ENCODE measurements at places on chromosomes 7 and 10.

GRCh38 chr10:100522107-100522801 is 2.6 kb upstream of the SEC31B start:
- no peak for DNase-seq

GRCh38 chr7:115066050-115066449 is 144.2 kb downstream of the MDFIC start:
- DNase-seq = no peak

DNA sequence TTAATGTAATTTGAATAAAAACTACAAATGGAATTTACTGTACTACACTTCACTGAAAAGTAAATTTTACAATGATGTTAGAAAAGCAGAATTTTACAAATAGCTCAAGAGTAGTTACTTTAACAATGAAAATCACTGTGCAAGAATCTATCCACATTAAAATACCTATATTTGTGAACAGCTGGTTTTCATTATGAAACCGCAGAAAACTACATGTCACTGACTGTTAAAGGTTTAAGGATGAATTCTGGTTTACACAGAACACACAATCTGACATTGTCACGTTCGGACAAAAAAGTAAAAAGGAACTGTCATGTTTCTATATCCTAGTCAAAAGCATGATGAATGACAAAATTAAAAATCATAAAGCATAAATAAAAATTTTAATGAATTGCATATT is 415.3 kb upstream of the PRKCQ start:
- no peak for DNase-seq

- DNase-seq = no peak
These were observed 184.6 kb downstream of the KCNMA1 start for GRCh38 chr10:77452952-77453564.

DNA sequence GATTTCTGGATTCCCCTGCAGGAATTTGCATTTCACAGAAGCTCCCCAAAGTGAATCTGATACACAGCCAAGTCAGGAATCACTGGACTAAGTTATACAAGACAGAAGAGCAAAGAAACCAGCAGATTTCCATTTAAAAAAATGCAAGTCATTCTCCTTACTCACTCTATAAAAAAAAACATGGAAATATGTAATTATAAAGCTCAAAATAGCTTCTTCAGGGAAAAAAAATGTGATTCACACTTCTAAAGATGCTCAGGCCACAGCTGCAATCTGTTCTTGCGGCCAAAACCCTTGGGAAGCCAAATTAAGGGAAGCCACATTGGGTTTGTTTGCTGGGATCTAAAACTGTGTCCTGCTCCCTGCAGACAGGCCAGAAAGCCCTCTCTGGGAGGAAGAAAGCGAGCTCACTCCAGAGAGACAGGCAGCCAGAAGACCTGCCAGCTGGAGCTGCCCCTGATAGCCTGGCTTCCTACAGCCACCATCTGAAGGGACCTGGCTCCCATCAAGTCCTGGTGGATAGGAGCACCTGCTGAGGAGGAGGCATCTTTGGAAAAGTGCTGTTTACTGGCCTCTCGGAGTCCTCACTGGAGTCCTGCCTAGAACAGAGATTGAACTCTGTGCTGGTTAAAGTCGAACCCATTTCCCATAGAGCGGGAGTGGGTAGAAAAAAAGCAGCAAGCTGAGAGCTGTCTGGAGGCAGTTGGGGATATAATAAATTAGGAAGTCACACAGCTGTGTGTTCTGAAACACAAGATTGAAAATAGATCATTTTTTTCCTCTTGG is 359.2 kb upstream of the AOAH start:
- no peak for DNase-seq

- DNase-seq = no peak
These were observed 72.5 kb downstream of the CXCL12 start for GRCh38 chr10:44312401-44312800.

GRCh38 chr10:78750418-78750817 is 318.3 kb upstream of the ZMIZ1 start:
- no peak for DNase-seq

- peak; percentile 48 for DNase-seq
These were observed 1.4 kb downstream of the GARS1 start for GRCh38 chr7:30596014-30596641.

Measured in eye (tissue), 1 donor.